ENCODE measurements at places on chromosomes 2 and 18. TPM values are rescaled to one million over a fixed set of nuclear protein-coding genes. Genes with fewer than 3 reads are reported as not detected.
A peak's percentile ranks its signal among the peaks of the same experiment; 100 is the strongest.

GRCh38 chr2:174546519-174547506 is 50.8 kb downstream of the WIPF1 start:
- no peaks in the 10 kb centered on the region for H3K27me3 ChIP-seq
- no peak overlapping the region for H3K27ac ChIP-seq
- no peaks in the 10 kb centered on the region for H3K36me3 ChIP-seq
- H3K4me1 ChIP-seq, result no peaks in the 10 kb centered on the region
- H3K4me3 ChIP-seq, result no peak overlapping the region

GRCh38 chr2:6942848-6943247 is 25.6 kb downstream of the RNF144A start:
- H3K27ac ChIP-seq, result no peak overlapping the region
- no peak for DNase-seq
- peaks cover under 1% of the 10 kb centered on the region for H3K4me1 ChIP-seq

- H3K27me3 ChIP-seq, result no peaks in the 10 kb centered on the region
- H3K36me3 ChIP-seq, result no peaks in the 10 kb centered on the region
- DNase-seq, result no peak
- no peak overlapping the region for H3K4me3 ChIP-seq
Measured at GRCh38 chr18:51339856-51340255, 142.4 kb upstream of the MEX3C start.

GRCh38 chr2:53802617-53803151 is 15.8 kb downstream of the ERLEC1 start:
- no peak overlapping the region for H3K4me3 ChIP-seq
- H3K27me3 ChIP-seq, result no peaks in the 10 kb centered on the region
- no peak for DNase-seq
- no peaks in the 10 kb centered on the region for H3K4me1 ChIP-seq
- H3K36me3 ChIP-seq, result peaks cover 17% of the 10 kb centered on the region

DNA sequence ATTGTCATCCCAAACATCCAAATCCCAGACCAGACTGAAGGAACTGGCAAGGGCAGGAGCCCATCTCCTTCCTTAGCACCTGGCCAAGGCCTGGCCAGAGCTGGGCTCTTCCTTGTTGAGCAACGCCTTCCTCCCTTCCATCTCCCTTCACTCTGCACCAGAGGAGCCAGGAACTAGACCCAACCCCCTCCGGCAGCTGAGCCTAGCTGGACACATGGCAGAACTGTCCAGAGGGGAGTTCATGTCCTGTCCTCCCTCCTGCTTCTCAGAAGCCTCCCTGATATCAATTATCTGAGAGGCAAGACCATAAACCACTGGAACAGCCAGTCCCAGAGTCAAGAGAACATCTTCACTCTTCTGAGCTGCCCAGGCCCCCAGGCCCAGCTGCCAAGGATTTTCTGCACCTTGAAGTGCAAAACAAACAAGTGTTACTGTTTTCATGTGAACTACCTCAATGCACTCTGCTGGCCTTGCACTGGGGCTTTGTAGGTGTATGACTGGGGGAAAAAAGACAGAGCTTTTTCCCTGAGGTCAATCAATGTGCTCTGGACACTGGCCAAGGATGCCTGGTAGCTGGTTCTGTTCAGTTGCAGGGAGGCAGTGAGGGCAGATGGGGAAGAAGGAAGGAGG is 107.6 kb upstream of the MSH6 start:
- H3K27me3 ChIP-seq, result no peaks in the 10 kb centered on the region
- no peaks in the 10 kb centered on the region for H3K4me1 ChIP-seq
- DNase-seq, result no peak
- H3K36me3 ChIP-seq, result no peaks in the 10 kb centered on the region
- no peak overlapping the region for H3K4me3 ChIP-seq

- no peaks in the 10 kb centered on the region for H3K36me3 ChIP-seq
- no peak for DNase-seq
- H3K27ac ChIP-seq, result no peak overlapping the region
- H3K27me3 ChIP-seq, result no peaks in the 10 kb centered on the region
- H3K4me1 ChIP-seq, result no peaks in the 10 kb centered on the region
Measured at GRCh38 chr2:58289029-58289428, 47.9 kb upstream of the FANCL start.

GRCh38 chr2:26190369-26190768 is 17.5 kb downstream of the GAREM2 start:
- H3K4me3 ChIP-seq, result no peak overlapping the region
- no peak overlapping the region for H3K27ac ChIP-seq
- no peak for DNase-seq
- no peaks in the 10 kb centered on the region for H3K27me3 ChIP-seq
- peaks cover 58% of the 10 kb centered on the region for H3K36me3 ChIP-seq

- H3K4me1 ChIP-seq, result no peaks in the 10 kb centered on the region
- no peak for DNase-seq
Measured at GRCh38 chr2:96679848-96680247, 37.3 kb downstream of the FER1L5 start.

- H3K36me3 ChIP-seq, result no peaks in the 10 kb centered on the region
- no peaks in the 10 kb centered on the region for H3K27me3 ChIP-seq
- H3K27ac ChIP-seq, result peak overlapping the region; percentile 65
- H3K4me3 ChIP-seq, result no peak overlapping the region
- H3K4me1 ChIP-seq, result peaks cover 45% of the 10 kb centered on the region
- no peak for DNase-seq
Measured at GRCh38 chr2:28678944-28679343, 72.7 kb upstream of the PPP1CB start.

- H3K4me3 ChIP-seq, result no peak overlapping the region
- no peaks in the 10 kb centered on the region for H3K36me3 ChIP-seq
- H3K27me3 ChIP-seq, result no peaks in the 10 kb centered on the region
- H3K27ac ChIP-seq, result no peak overlapping the region
- no peak for DNase-seq
Measured at GRCh38 chr18:34870555-34871310, 160.6 kb downstream of the DTNA start.

DNA sequence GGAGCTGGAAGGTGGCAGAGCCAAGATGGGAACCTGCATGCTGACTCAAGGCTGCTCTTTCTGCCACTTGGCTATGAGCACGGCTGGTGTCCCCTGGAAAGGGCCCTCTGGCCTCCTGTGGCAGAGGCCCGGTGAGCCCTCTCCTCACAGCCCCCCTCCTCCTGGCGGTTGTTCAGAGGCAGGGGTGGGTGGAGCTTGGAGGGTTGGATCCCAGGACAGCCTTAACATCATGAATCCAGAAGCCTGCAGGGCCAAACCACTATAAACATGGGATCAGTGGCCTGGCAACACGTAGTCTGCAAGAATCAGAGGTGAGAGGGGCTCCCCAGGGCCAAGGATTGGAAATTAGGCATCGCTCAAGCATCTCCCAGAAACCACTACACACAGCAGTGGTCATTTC is 48.5 kb upstream of the LOXHD1 start:
- DNase-seq, result no peak
- H3K36me3 ChIP-seq, result no peaks in the 10 kb centered on the region

DNA sequence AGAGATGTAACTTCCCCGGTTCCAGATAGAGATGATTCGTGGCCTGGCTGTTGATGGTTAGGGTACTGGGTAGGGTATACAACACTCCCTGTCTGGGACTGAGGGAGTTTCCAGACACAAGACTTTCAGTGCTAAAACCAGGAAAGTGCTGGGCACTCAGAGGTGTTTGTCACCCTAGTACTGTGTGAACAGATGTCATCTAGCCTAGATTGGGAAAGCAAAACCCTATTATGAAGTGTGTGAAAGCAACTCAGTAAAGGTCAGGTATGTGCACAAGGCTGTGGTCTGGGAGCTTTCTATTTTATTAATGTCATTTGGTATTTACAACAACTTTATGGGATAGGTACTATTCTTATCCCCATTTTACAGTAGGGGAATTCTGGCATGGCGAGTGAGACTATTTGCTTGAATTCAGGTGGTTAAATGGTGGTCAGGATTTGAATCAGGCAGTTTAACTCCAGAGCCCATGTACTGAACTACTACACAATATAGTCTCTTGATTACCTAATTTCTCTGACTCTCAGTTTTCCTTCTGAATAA is 2.6 kb downstream of the BZW1 start:
- H3K27me3 ChIP-seq, result no peaks in the 10 kb centered on the region
- H3K27ac ChIP-seq, result no peak overlapping the region
- H3K36me3 ChIP-seq, result peaks cover 63% of the 10 kb centered on the region
- H3K4me1 ChIP-seq, result peaks cover 28% of the 10 kb centered on the region

GRCh38 chr2:159832858-159833257 is 34.9 kb upstream of the CD302 start:
- H3K36me3 ChIP-seq, result no peaks in the 10 kb centered on the region
- no peak overlapping the region for H3K27ac ChIP-seq
- DNase-seq, result no peak
- no peaks in the 10 kb centered on the region for H3K27me3 ChIP-seq
- no peak overlapping the region for H3K4me3 ChIP-seq

GRCh38 chr2:3633982-3634595 is 23.9 kb upstream of the ALLC start:
- peak; percentile 9 for DNase-seq
- no peak overlapping the region for H3K4me3 ChIP-seq
- H3K4me1 ChIP-seq, result no peaks in the 10 kb centered on the region
- H3K27ac ChIP-seq, result no peak overlapping the region

DNA sequence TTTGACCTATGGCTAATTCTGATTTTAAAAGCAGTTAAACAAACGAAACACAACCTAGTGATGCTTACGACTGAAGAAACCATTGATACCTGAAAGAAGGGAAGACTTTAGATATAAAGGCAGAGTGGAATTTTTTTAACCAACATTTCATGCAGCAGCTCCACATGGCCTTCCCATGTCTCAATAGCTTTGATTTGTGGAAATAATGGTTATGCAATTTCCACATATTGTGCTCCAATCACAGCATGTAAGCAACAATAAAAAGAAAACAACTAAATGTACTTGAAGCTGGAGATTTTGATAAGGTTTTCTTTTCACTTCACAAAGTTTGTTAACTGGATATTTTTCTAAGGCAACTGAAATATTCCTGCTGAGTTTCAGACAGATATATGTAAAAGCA is 82.0 kb upstream of the SLC39A10 start:
- no peak overlapping the region for H3K27ac ChIP-seq
- H3K36me3 ChIP-seq, result no peaks in the 10 kb centered on the region
- no peak overlapping the region for H3K4me3 ChIP-seq
- no peak for DNase-seq
- H3K27me3 ChIP-seq, result no peaks in the 10 kb centered on the region
- H3K4me1 ChIP-seq, result no peaks in the 10 kb centered on the region

- H3K4me3 ChIP-seq, result no peak overlapping the region
- DNase-seq, result no peak
- no peaks in the 10 kb centered on the region for H3K27me3 ChIP-seq
Measured at GRCh38 chr2:189402932-189403331, 38.3 kb upstream of the WDR75 start.

DNA sequence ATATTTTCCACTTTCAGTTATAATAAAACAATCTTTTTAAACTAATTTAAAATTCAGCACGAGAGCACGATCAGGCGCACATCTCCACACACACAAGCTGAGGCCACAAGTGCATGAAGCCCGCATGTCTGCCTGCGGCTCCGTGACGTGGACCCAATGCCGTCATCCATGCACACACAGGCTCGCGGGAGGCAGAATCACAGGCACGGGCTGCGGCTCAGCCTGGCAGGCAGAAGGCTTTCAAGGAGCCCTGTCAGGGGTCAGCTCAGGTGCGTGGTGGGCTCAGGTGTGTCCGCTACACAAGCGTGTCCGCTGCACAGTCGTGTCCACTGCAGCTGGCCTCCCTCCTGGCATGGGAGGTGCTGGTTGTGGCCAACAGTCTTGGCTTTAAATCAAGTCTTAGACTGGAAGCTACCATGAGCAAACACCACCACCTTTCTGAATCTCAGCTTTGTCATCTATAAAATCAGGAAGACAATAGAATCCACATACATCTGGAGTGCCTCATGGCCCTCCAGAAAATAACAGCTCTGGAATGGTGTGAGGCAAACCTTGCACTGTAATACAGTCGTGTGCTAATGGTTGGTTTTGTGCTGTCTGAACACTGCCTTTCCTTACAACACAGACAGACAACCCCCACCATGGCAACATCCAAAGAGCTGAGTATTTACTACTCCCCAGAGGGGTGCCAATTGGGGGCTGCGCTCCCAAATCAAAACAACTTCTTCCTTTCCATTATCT is 210.1 kb downstream of the NDUFA10 start:
- no peaks in the 10 kb centered on the region for H3K27me3 ChIP-seq
- no peaks in the 10 kb centered on the region for H3K4me1 ChIP-seq
- H3K4me3 ChIP-seq, result no peak overlapping the region
- DNase-seq, result no peak
- no peaks in the 10 kb centered on the region for H3K36me3 ChIP-seq

- H3K4me3 ChIP-seq, result peak overlapping the region; percentile 48
- no peaks in the 10 kb centered on the region for H3K27me3 ChIP-seq
- peak overlapping the region; percentile 94 for H3K27ac ChIP-seq
- no peak for DNase-seq
Measured at GRCh38 chr2:233422050-233422639, 67.9 kb downstream of the DGKD start.

DNA sequence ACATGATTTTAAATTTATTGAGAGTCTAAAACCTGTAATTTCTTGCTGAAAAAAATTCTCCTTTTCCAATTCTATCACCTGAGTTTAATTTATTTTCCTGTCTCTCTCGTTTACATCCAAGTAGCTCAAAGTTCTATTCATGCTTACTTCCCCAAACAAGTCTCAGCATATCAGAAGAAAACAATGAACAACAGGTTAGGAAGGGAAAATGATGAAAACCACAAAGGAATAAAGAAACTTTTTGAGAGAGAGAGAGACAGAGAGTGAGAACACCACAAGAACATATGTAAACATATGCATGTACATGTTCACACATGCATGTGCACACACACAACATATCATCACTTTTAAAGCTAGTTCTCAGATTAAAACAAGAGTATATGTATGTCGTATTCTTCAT is 112.1 kb downstream of the STRN start:
- no peak overlapping the region for H3K4me3 ChIP-seq
- peaks cover 6% of the 10 kb centered on the region for H3K36me3 ChIP-seq
- no peak for DNase-seq
- no peaks in the 10 kb centered on the region for H3K4me1 ChIP-seq
- H3K27ac ChIP-seq, result no peak overlapping the region

- DNase-seq, result no peak
- H3K27ac ChIP-seq, result no peak overlapping the region
- H3K4me3 ChIP-seq, result no peak overlapping the region
- no peaks in the 10 kb centered on the region for H3K27me3 ChIP-seq
Measured at GRCh38 chr18:53567929-53568574, 656.4 kb downstream of the MBD2 start.

Gene WNT6
- polyA plus RNA-seq, result 0.44 TPM

Gene CPLX4
- polyA plus RNA-seq, result not detected

Gene GRB14
- polyA plus RNA-seq, result 3.2 TPM

Gene ANKRD44
- polyA plus RNA-seq, result 2.5 TPM

Gene CHRND
- not detected for polyA plus RNA-seq

Gene AQP12A
- polyA plus RNA-seq, result not detected

Gene GKN1
- not detected for polyA plus RNA-seq

Gene KIF1A
- 0.76 TPM for polyA plus RNA-seq
